ENCODE measurements at places on chromosomes 7 and 10.

DNA sequence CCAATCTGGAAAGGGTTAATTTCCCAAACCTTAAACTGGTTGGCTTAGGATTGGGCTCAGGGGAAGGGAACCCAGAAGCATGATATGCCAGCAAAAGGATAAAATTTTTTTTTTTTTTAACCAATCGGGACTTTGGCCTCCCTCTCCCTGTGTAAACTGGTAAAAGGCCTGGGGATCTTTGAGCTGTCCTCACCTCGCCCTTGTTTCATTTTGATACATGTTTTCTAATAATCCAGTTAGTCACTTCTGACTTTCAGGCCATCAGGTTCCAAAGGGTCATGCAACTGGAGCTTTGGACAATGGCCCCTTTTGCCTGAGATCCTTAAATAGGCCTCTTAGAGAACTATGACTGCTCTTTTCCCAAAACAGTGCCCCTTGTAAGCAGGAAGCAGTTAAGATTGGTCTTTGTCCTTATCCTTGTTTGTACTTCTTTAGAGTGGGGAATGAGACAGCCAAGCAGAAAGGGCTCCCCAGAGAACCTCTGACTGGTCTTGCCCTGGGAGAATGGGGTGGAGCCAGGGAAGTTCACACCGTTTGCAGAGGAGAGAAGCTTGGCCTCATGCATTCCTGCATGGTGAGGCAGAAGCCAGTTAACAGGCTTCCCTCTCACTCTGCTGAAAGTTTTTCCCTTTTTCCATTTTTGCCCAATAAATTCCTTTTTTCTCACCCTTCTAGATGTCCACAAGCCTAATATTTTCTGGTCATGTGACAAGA is 424.2 kb upstream of the CNTNAP2 start:
- DNase-seq: no peak

- DNase-seq: no peak
These were observed 224.8 kb upstream of the KLF14 start for GRCh38 chr7:130958846-130959245.

GRCh38 chr10:123599366-123599849 is 66.7 kb upstream of the GPR26 start:
- no peak for DNase-seq

GRCh38 chr7:70097645-70098044 is 499.4 kb downstream of the AUTS2 start:
- DNase-seq: no peak

DNA sequence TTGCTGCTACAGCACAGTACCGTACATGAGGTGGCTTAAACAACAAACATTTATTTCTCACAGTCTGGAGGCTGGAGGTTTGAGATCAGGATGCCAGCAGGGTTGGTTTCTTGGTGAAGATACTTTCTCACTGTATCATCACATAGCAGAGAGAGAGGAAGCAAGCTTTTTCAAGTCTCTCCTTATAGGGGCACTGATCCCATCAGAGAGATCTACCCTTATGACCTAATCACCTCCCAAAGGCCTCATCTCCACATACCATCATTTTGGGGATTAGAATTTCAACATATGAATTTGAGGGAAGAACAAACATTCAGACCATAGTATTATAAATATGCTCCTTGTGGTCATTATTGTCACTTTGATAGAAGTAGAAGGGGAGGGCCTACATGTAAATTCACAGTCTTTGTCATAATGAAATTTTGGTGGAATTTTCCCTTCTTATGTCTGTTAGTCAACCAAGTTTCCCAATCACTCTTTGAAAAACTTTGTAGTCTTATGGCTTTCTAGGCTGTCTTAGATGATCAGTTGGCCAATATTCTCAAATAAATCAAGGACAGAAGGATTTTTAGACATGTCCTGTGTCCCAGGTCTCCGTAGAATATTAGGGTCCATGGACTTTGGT is 606.2 kb downstream of the LRMDA start:
- no peak for DNase-seq

DNA sequence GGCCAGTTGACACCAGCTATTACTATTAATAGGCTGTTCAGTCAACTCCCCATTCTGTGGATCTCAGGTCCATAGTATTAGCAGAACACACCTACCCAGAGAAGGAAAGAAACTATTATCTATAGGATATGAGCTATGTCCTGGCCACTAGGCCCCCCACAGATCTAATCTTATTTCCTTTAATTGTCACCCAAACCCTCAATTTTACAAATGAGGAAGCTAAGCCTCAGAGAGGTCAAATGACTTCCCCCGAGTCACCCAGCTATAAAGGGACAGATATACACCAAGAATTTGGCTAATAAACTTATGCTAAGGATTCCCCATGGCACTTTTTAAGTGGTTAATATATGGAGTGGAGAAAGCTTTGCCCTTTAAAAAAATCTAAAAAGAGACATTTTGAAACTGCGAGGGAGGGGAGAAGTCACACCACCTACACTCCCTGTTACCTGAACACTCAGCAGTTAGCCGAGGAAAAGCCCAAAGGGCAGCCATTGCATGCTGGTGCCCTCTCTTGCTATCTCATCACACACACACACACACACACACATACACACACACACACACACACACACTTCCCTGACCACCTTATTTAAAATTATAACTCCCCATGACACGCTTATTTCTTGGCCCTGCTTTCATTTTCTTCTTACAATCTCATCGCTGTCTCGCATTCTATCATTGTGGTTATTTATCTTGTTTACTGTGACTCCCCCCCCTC is 157.0 kb upstream of the ADO start:
- DNase-seq: no peak

- DNase-seq: peak; percentile 66
These were observed 975 bp upstream of the USP54 start for GRCh38 chr10:73591935-73592699.

- DNase-seq: no peak
These were observed 481.4 kb downstream of the PTPRN2 start for GRCh38 chr7:158106272-158106671.

- DNase-seq: no peak
These were observed 18.4 kb upstream of the SORCS3 start for GRCh38 chr10:104622598-104623209.

DNA sequence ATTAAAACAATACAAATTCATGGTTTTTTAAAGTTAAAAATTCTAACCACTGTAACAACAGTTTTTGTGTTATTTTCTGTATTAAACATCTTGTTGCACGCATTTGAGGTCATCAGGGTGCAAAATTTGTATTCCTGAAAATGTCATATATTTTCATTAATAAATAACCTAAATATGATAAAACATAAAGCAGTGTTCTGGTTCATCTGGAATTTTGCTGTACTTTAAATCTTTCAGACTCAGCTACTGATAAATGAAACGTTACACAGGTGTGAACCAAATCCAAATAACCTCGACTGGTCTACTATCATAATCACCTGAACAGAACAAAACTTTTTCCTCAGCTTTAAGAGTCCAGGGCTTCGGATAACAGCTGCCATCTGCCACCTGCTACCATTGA is 6.9 kb downstream of the IFIT2 start:
- no peak for DNase-seq

- DNase-seq: no peak
These were observed 142.3 kb upstream of the BET1 start for GRCh38 chr7:94146408-94146807.

- DNase-seq: no peak
These were observed 50.4 kb downstream of the CASD1 start for GRCh38 chr7:94559972-94560371.

GRCh38 chr7:137007001-137007694 is 138.7 kb downstream of the CHRM2 start:
- no peak for DNase-seq

GRCh38 chr10:3365630-3366029 is 193.0 kb upstream of the PITRM1 start:
- no peak for DNase-seq

- no peak for DNase-seq
These were observed 147.2 kb downstream of the DYNC1I1 start for GRCh38 chr7:95919556-95919955.

- peak; percentile 43 for DNase-seq
These were observed 98.4 kb downstream of the OSBPL3 start for GRCh38 chr7:24881623-24882022.

DNA sequence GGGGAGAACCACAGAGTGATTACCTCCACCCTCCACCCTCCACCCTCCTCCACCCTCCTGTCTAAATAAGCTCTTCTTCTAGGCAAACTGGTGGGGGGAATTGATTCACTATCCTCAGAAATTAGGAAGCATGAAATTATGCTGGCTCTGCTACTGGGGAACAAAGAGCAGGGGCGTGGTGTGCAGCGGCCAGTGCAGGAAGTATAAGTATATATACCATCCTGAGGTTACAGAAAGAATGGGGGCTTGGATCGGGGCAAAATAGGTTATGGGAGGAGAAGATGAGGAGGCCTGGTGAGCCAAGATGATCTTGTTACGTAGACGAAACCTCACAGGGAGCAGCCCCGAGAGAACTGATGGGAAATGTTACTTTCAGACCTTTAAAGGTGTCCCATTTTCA is 49.1 kb downstream of the SYPL1 start:
- no peak for DNase-seq

DNA sequence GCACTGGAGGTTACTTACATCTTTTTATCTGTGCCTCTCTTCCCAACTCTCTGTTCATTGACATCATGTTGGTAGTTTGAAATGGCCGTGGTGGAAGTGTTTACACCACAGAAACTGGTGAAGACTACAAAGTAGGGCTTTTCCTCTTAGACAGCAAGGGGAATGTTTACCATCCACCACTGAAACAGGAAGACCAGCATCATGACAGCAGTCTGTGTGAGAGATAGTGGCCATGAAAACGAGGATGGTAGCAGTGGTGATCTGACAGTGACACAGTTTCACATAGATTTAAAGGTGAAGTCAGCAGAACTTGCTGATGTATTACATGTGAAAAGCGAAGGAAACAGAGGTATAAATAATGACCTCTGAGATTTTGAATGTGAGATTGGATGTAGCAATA is 115.7 kb downstream of the CCDC71L start:
- no peak for DNase-seq

- no peak for DNase-seq
These were observed 8.5 kb upstream of the TMEM270 start for GRCh38 chr7:73852500-73852899.

DNA sequence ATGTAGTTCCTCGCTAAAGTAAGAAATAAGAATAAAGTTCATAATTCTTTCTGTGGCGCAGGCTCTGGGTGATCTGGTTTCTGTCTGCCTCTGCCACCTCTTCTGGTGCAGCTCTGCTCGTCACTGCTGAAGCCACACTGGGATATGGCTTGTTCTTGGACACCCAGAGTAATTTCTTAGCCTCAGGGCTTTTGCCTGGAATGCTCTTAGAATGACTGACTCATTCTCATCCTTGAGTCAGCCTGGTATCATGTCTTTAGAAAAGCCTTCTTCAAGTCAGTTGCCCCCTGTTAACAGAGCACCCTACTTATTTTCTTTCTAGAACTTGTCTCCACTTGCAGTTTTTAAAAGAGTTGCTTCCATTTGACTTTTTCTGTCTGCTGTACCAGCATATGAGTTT is 2.0 kb downstream of the ZSCAN25 start:
- DNase-seq: peak; percentile 59

- DNase-seq: no peak
These were observed 45.9 kb upstream of the BET1 start for GRCh38 chr7:94050046-94050445.
